ENCODE measurements at places on chromosomes 3 and 15. TPM values are rescaled to one million over a fixed set of nuclear protein-coding genes. Genes with fewer than 3 reads are reported as not detected.

EPB42 gene
- not detected for total RNA-seq

SYNM gene
- total RNA-seq = 5.3 TPM

CYP8B1 gene
- total RNA-seq = not detected

C15orf62 gene
- 0.66 TPM for total RNA-seq

WNT5A gene
- 0.09 TPM for total RNA-seq

HDC gene
- total RNA-seq = not detected

MNS1 gene
- total RNA-seq = 0.28 TPM

C15orf40 gene
- total RNA-seq = 11.1 TPM

LRRC31 gene
- not detected for total RNA-seq

C3orf49 gene
- total RNA-seq = not detected

SLC22A14 gene
- total RNA-seq = 0.09 TPM

TM4SF18 gene
- 56.6 TPM for total RNA-seq

ZNF620 gene
- 3.0 TPM for total RNA-seq

CELSR3 gene
- total RNA-seq = 0.47 TPM

STRIT1 gene
- total RNA-seq = not detected

SAMD7 gene
- not detected for total RNA-seq

GALNT15 gene
- total RNA-seq = 1.2 TPM

KLHDC8B gene
- total RNA-seq = 29.3 TPM

PIERCE2 gene
- total RNA-seq = 0.94 TPM

SNURF gene
- total RNA-seq = 74.3 TPM

CLEC3B gene
- 2.6 TPM for total RNA-seq

SLC12A6 gene
- total RNA-seq = 22.9 TPM

RPUSD3 gene
- total RNA-seq = 20.5 TPM

All from endothelial cell of coronary artery (primary cell).